Heart right ventricle (tissue), 16 donors: ENCODE measurements at places on chromosomes 6 and 20.

GRCh38 chr20:23294671-23295070 lies 55.9 kb upstream of the NXT1 start:
- no peak for DNase-seq

DNA sequence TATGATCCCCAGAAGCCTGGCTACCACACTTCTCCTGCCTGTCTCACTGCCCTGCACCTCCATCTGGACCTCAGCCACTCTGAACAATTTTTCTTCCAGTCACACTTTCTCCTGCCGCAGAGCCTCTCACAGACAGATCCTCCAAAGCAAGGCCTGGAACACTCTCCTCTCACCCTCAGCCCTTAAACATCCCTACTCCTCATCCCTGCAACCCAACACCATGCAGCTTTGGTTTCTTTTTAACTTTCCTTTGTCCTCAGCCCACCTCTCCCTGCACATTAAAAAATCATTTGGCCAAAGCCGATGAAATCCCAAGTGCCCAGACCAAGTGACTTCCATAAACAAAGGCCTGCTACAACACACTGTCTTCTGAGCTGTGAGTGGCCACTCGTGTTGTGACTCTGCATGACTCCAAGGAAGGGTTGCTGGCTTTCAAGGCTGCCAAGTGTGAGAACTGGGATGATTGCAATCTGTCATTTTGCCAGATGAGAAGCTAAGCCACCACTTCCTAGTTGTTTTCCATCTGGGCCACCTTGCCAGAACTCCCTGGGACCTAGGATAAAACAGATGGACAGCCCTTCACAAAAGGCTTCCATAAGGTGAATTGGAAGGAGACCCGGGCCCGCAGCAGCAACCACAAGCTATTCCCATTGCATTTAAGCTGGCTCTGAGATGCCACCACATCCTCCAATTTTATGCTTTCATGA lies 144.4 kb upstream of the SSTR4 start:
- DNase-seq, result no peak

GRCh38 chr6:150392452-150393220 lies 23.8 kb downstream of the IYD start:
- no peak for DNase-seq

GRCh38 chr6:77774457-77774856 lies 121.6 kb downstream of the MEI4 start:
- no peak for DNase-seq

DNA sequence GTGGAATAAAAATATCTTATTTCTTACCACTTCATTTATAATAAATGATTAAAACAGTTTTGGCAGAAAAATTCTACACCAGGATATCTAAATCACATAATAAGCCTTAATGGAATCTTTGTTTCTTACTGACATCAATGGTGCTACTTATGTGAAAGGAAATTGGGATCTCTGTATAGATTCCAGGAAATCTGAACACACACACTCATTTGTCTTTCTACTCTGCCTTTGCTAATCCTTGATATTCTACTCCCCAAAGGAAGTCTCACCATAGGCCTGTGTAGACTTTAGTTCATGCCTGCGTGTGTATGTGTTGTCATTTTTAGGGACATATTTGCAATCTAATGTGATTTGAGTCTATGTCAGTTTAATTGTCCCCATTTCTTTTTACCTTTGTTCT lies 7.9 kb downstream of the ADGRB3 start:
- DNase-seq, result no peak

DNA sequence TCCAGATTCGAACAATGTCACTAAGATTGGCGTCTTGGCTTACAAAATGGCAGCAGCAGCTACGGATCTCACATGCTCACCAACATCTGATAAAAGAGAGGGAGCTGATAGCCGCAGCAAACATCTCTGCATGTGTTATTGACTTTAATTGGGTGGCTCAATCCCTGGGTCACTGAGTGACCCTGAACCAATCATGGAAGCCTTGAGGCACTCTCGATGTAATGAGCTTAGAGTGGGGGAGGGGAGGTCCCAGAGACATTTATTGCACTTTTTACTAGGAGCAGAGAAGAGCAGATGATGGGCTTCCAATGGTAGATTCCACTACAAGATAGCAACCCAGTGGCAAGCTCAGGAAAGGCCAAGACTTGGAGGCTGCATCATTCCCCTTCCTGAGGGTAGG lies 238.7 kb downstream of the BMP7 start:
- DNase-seq, result no peak

DNA sequence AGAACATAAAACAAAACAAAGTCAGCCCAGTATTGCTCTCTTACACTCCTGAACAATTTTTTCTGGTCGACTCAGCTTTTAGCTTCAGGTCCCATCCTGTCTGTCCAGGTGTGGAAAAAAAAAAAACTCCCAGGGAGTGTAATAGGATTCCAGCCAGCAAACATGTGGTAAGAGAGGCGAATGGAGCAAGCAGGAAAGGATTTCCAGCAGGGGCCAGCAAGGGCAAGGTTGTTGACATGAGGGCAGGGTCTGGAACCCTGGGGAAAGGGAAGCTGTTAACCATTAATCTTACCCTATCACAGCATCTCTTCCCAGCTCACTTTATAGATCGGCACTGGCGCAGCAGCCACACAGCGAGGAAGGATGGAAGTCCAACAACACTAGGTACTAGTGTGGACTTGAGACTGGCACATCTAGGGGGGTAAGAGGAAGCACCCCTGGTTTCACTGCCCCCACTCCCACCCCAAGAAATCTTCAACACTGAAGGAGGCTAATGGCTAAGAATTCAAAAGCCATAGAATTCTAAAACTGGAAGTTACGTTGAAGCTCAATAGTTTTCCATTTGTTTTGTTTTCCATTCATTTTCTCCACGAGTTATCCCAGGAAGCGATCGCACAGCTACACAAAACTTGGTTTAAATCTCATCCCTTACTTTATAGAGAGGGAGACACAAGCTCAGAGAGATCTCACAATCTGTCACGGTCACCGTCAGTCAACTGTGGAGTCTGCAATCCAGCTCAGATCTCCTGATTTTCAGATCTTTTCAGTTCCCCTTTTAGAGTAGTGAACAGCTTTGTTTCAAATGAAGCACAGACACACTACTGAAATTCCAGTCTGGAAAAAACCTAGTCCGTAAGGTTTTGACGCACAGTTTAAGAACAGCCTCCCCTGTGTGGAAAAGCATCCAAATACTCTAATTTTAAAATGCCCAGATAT lies 53.3 kb downstream of the SLC22A23 start:
- DNase-seq, result no peak

DNA sequence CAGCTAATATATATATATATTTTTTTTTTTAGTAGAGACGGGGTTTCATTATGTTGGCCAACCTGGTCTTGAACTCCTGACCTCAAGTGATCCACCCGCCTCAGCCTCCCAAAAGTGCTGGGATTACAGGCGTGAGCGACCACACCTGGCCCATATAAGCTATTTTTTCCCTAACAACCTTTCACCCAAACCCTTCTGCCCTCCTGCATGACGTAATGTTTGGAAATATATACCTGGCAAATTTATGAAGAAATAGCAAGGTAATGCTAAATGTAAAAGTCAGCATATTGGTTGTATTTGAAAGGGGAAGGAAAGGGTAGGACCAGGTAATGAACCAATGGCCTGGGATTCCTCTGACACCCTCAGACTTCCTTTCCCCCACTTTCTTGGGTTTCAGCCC lies 325.5 kb upstream of the ARID1B start:
- no peak for DNase-seq

DNA sequence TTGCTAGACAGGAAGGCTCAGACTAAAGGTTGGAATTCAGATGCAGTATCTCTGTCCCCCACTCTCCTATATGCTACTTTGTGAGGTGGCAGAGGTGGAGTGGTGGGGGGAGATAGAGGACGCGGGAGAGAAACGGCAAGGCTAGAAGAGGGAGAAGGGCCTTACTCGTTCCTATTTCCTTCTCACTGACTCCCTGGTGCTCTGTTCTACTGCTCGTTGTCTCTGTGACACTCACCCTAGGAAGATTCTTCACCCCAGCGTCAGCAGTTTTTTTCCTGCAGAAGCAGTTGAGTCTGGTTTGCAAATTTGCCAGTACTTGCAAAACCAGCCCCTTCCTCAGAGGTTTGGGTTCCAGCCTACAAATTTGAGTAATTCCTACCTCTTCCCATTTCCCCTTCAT lies 801.1 kb upstream of the SLC35B3 start:
- no peak for DNase-seq

DNA sequence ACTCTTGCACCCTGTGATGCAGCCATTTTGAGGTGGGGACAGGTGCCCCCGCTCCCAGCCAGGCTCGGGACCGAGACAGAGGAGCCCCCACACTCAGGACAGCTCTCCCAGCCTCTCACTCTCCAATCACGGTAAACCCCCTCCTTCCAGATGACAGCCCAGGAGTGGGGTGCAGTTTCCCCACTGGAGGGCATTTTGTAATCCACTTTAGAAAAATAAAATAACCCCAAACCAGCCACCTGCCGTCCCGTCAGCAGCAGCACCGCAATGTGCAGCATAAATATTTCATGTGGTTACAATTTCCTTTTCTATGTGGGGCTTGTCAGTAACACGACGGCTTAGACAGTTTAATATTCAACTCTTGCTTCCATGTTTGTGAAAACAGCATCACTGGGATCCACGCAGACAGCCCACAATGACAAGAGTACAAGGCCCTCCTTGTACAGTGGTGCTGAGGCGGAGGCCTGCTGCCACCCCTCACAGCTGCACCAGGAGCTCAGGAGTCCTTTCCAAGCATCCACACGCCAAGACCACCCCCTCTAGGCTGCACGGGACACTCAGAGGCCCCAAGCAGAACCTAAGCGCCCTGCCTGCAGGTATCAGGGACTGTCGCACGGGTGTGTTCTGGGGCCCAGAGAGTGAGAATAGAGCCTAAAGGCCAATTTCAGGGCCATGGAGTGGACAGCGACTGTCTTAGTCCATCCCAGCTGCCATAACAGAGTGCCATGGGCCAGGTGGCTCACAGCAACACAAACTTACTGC lies 116.7 kb downstream of the JPH2 start:
- no peak for DNase-seq

DNA sequence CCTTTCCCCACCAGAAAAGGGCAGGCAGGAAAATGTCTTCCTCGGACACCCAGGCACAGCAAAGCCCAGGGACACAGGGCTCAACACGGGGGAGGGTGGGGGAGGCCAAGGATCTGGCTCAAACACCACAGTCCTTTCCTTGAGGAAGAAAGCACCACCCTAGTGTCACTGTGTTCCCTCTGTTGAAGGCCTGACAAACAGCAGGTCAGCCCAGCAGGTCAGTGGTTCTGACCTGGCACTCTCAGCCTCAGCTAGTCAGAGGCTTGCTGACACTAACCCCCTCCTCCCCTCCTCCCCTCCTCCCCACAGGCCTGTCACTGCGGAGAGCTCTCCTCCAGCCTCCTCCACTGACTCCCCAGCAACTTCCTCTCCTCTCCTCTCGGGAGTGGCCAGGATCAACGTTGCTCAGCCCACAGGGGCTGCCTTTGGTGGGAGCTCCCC lies 239.6 kb downstream of the LRFN2 start:
- DNase-seq, result no peak

GRCh38 chr6:167091026-167091804 lies 31.7 kb upstream of the CCR6 start:
- no peak for DNase-seq

- DNase-seq, result no peak
Measured at GRCh38 chr6:111601886-111602285, 3.8 kb downstream of the TRAF3IP2 start.

DNA sequence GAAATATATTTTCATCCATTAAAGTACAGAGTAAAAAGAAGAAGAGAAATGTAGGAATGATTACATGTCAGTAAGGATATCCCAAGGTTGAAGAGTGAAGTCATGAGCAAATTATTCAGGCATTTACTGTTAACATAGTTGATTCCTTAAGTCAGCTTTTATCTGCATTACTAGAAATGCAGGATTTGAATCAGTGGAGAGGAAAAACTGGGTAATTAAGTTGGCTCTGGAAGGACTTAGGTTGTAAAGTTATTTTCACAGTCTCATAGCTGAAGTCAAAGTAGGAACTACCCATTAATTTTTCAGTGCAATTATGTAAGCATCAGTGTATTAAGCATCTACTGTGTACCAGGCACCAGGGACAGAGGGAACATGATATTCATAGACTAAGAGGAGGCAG lies 7.8 kb downstream of the NAA20 start:
- DNase-seq, result no peak

GRCh38 chr6:14209000-14209399 lies 91.4 kb downstream of the CD83 start:
- DNase-seq, result no peak

DNA sequence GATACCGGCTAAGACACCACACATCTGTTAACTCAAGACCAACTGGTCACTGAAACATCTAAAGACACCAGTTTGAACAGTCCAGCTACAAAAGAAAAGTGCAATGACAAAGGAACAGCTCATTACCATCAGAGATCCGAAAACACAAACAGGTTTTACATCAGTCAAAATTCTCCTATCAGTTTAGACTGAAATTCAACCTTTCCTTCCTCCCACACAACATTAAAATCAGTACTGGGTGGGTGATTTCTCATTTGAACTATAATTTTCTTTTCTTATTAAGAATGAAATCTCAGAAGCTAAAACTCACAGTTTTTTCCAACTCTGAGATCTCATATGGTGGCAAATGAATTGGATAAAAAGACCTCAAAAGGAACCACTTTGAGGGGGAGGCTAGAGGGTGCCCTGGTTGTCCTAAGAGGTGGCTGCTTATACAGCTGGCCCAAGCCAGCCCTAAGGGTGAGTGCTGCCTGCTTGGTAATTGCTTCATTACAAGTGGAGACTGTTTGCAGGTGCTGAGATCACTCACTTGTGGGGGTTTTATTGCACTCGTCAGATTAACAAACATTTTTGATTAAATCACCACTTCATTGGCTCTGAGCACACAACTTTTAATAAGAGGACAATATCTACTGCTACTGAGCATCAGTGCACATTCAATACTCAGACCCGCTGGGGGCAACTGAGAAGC lies 4.3 kb downstream of the CCDC167 start:
- DNase-seq, result no peak

DNA sequence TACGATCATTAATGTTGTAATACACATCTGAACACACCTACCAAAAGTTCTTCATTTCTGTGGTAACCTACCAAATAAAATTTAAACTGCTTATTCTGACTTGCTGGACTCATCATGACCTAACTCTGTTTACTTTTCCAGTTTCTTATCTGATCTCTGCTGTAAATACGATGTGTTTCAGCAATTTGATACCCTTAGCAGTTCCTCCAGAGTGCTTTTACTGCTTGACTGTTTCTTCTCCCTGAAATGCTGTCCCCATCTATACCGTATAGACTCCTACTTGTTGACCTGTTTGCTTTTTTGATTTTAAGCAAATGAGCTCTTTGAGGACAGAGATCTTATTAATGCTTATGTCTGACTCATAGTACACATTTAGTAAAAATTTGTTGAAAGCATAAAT lies 119.5 kb downstream of the SCAF8 start:
- DNase-seq, result no peak

GRCh38 chr6:116568111-116568510 lies 3.2 kb upstream of the RWDD1 start:
- DNase-seq, result no peak
